Stimulated activated CD8-positive, alpha-beta memory T cell treated with anti-CD3 and anti-CD28 coated beads, Interleukin-4, amount 100 ng/mL, for 1 hour (primary cell): ENCODE measurements at places on chromosomes 3 and 15.

- DNase-seq: no peak
Measured at GRCh38 chr3:22615790-22616189, 587.3 kb upstream of the UBE2E2 start.

GRCh38 chr3:39082666-39083313 is 24.6 kb downstream of the GORASP1 start:
- DNase-seq: no peak

- DNase-seq: no peak
Measured at GRCh38 chr3:133865136-133865855, 30.4 kb downstream of the RAB6B start.

DNA sequence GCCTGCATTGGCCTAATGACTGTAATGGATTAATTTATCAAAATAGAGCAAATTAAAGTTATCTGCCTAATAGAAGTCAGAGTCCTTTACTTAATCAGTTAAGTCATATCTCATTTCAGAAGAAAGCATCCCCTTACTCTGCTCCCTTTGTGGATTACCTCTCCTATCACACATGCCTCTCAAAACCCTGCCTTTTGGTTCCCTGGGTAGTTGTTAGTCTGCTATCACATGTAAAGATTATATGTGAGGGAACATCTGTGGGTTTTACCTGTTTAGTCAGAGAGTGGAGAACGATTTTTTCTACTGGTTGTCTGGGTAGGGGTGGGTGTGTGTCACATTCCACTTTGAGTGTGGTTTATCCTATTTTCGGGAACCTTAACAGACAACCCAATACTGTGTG is 16.4 kb downstream of the UBE2E2 start:
- no peak for DNase-seq

DNA sequence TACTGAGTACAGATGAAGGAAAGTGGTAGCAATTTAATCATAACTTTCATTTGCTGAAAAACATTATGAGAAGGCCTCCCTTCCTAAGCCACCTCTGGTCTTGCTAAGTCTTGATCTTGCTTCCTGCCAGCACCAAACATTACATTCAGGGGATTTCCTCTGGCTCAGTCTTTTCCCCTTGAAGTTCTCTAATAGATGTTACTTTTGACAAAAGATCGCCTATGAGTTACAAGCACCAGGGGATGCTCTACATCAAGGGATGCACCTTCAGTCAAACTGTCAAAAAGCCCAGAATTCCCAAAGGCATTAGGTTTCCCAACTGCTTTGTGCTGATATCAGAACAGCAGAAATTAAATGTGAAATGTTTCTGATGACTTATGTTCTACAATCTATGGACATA is 47.3 kb downstream of the AQP9 start:
- no peak for DNase-seq

DNA sequence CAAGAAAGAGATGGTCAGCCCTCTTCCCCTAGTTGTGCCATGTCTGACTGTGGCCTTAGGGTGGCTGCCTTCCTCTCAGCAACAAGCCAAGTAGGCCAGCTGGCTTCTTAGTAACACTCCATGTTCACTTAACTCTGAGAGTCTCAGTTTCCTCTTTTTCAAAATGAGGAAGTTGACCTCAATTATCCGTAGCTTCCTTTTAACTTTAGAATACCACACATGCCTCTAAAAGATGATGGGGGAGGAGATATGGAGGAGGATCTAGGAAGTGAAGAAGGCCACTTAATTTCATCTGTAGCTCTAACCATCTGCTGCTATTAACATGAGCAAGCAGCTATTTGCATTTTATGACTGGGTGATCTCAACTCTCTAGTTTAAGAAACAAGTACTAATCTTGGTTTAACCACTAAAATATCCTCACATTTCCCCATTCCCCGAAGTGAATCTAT is 32.9 kb downstream of the CD200R1L start:
- DNase-seq: no peak

DNA sequence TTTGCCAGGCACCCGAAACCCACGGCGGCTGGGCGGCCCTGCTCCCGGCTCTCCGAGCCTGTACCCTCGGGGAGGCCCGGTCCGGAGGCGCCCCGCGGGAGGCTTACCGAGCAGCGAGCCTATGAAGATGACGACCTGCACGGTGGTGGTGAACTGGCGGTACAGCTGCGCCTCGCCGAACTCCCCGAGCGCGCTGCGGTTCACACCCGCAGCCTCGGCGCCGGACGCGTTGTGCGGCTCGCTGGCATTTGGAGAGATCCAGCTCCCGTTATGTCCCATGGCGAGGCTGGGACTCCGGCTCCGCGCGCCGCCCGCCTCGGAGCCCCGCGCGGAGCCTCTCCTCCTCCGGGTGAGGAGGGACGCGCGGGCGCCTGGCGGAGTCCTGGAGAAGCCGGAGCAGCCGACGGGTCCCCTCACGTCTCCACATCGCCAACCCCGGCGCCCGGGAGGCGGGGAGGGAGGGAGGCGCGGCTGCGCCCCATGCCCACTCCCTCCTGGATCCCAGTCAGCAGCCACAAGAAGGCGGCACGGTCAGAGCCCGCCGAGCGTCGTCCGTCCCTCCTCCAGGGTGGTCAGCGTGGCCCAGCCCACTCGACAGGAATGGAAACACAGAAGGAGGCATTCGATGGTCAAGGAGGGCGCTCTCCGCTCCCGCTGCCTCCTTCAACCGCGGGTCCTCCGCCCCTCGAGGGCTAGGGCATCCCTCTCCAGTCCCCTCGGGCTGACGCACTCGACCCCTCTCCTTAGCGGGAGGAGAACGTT is at the start of gene GPR176:
TSS of gene GPR176 (minus strand) at position 519 of the 762 bp plus-strand sequence. CDS start at position 279, 240 bp downstream.
- DNase-seq: no peak

- no peak for DNase-seq
Measured at GRCh38 chr15:32951736-32952464, 234.1 kb downstream of the GREM1 start.
